ENCODE measurements at places on chromosomes 2 and 18.

DNA sequence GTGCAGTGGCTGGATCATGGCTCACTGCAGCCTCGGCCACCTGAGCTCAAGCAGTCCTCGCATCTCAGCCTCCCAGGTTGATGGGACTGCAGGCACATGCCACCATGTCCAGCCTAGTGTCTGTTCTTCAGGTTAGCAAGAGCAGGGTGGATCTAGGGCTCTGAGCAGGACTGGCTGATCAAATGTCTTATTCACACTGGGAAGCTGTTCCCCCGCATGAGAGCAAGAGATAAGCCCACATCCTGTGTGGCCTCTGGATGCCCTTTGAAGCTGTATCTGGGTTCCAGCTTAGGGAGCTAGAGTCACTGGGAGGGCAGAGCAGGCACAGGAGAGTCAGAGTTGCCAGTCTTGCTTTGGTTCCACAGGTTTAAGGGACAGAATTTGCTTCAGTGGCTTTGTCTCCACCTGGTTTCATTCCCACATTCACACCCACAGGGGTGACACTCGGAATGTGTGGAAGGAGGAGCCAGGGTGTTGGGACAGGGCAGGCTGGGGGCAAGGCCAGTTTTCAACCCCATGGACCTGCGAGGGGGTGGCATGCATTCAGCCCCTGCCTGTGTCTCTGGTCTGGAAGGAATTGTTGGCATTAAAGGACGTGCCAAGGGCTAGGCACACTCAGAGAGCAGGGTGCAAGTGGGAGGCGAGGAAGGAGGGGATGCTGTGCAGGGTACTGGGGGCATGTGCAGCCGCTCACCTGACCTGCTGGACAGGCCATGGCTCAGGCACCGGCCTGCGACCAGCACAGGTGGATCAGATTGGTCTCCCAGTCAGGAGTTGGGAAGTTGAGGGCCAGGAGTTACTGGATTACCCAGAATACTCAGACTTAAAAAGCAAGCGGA lies 24.5 kb downstream of the PTPN18 start:
- DNase-seq: no peak

- DNase-seq: no peak
These were observed 249.4 kb downstream of the GRB14 start for GRCh38 chr2:164371916-164372315.

DNA sequence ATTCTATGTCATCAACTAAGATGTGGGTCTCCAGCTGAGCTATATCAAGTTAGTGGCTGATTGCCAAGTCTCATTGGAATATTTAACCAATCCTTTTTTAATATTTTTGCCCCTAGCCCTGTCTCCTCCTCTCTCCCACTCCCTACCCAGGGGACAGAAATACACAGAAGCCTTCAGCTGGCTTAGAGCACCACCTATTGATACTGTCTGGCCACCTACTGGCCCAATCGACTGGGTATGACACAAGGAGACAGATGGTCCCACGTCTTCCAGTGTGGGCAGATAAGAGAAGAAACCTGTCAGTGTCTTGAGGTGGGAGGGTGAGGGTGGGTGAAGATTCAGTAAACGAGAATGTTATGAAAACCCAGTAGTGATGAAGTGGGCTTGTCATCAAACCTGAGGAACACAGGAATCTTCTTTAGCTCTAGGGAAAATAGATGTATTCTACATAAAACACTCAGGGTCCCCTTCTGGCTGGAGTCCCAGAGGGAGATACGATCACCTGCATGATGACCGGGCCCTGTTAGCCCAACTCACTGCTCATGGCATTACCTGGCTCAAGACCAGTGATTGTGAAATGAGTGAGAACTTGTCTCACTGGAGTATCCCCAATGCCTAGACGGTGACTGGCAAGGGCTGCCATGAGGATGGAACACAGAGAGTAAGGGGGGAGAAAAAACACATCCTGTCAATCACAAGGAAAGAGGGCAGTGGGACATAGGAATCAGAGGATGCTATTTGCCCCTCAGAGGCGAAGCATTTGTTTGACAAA lies 26.7 kb downstream of the POLR1A start:
- peak; percentile 80 for DNase-seq

DNA sequence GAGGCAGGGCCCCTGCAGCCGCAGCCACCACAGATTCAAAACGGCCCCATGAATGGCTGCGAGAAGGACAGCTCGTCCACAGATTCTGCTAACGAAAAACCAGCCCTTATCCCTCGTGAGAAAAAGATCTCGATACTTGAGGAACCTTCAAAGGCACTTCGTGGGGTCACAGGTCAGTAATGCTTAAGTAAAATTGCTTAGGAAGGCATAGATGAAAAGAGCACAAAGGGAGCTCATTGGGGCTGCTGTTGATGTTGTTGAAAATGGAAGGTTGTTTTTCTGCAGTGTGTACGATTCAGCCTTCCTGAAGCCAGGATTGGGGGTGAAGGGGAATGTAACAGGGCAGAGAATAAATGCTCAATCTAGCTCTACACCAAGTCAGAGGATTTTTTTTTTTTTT lies 90.5 kb downstream of the KCTD18 start:
- DNase-seq: no peak

- no peak for DNase-seq
These were observed 205.9 kb downstream of the SNTG2 start for GRCh38 chr2:1156531-1156930.

- DNase-seq: peak; percentile 86
These were observed at the start of gene NBAS for GRCh38 chr2:15560988-15561573. Gene NBAS (minus strand): TSS chr2:15561334. CDS start chr2:15561304, 30 bp downstream.

DNA sequence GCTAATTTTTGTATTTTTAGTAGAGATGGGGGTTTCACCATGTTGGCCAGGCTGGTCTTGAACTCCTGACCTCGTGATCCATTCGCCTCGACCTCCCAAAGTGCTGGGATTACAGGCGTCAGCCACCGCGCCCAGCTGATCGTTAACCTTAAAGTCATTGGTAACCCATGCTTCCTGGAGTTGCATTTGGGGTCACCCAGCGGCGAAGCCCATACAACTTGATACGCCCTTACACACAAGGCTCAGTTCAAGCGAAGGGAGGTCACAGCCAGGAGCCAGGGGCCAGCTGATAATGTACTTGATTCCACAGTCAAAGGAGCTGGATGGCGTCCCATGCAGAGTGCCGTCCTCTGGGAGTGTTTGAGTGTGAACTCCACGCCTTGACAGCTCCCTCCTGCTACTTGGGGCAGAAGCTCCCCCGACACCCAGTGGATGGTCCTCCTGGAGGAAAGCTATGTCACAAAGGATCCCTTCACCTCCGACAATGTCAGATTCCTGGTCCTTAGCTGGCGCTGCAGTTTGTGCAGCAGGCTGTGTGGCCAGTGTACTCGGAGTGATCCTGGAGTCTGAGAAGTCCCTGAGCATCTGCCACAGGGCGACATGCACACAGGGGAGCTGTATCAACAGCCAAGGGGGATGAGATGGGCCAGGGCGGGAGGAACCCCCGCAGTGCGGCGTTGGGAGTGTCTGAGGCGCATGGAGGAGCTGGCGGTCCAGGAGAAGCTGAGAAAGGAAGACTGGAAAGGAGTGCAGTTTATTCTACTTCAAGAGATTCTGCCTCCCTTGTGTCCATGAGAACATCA lies 7.9 kb downstream of the CLHC1 start:
- DNase-seq: no peak
